Karpas-422 (cell line): ENCODE measurements at places on chromosomes 7 and 10. TPM values are rescaled to one million over a fixed set of nuclear protein-coding genes. Genes with fewer than 3 reads are reported as not detected.

The PSMG3 gene
- total RNA-seq = 29.9 and 70.4 TPM in 2 replicates

The HMX2 gene
- not detected in 2 replicates for total RNA-seq

The FAM25C gene
- not detected in 2 replicates for total RNA-seq

The ALKBH4 gene
- total RNA-seq = 3.7 and 11.9 TPM in 2 replicates

The CXCL12 gene
- not detected in 2 replicates for total RNA-seq
